Stimulated activated CD8-positive, alpha-beta memory T cell treated with anti-CD3 and anti-CD28 coated beads, Interleukin-15, amount 100 ng/mL, for 48 hours (primary cell): ENCODE measurements at places on chromosomes 6 and 20.

GRCh38 chr6:170205126-170205525 is 85.8 kb downstream of the DLL1 start:
- DNase-seq = no peak

DNA sequence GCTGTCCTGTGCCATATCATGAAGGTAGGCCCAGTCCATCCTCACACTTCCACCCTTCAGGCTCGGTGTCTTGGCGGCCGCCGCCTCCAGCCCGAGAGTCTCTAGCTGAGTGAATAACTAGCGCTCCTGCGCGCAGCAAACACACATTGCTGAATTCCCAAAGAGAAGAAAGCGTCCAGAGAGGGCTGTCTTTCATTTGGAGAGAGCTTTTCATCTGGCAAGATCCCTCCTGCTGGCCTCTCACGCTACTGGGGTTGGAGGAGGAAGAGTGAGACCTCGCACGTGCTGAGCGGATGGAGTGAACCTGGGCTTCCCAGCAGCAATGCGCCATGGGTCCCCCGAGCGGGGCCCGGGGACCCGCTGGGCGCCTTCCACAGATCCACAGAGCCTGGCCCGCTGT is 73.2 kb downstream of the NCR2 start:
- DNase-seq = no peak

DNA sequence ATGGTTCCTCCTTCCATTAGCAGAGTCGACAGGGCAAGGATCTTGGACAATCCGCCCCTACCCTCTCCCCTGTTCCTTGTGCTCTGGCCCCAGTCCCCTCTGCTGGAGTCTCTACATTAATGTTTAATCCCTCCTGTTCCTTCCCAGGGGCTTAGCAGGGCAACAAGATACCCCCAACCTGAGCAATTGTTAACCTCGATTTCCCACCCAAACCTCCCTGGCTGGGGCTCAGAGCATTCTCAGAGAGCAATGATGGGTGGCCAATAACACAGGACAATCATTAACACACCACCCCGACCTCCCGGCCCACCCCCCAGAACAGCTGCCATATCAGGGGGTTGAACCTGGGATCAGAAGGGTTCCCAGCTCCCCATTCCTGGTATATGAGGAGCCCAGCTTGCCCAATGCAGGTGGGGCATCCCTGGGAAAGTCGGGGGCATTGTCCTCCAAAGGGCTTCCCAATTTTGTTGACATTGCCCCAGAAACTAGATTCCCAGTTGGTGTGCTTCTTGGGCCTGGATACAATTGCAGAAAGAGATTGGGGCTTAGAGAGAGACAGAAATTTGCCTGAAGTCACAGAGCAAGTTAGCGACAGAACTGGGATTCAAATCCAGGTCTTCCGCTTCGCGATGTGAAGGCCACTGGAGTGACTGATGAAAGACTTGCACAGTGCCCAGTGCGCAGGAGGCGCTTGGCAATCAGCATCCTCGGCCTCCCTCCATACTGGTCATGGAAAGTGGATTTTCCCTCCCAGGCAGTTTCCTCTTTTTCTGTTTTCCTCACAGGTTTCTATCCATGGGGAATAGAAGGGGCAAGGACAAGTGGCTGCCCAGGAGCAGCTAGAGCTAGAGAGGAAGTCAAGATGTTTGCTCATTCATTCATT is 59.6 kb upstream of the TTPAL start:
- no peak for DNase-seq

- no peak for DNase-seq
These were observed 55.7 kb upstream of the FERMT1 start for GRCh38 chr20:6178537-6178936.

DNA sequence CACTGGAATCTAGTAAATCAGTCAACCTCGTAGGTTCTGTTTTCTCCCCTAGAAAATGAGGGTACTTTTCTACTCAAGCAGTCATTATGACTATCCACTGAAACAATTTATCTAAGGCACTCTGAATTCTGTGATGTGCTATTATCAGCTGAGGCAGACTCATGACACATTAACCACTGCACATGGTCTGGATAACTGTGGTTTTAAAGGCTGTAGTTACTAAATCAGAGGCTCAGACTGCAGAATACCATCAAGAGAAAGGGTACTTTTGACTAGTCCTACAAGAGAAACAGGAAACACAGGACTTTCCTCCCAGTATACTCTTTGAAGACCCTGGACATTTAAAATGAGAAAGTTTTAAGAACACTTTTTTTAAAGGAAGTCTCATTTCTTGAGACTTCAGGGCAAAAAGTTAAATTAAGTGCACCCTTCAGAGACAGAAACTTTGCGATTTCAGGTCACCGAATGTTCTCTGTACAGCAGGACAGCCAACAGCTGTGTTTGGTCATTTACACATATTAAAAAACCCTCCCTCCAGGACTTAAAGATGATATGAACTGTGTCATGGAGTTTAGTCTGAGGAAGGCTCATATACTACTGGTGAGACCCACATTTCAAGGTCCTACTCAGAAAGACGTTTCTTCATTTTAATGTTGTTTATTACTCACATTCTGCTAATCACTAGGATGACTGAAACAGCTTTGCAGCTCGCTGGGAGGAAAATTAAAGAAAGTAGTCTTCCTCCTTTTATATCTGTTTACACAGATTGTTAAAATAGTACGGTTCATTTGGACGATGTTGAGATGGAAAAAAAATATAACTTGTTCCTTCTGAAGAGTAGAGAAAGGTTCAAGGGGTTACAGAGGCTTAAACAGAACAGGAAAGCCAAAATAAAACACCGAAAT is 19.9 kb downstream of the ATXN1 start:
- no peak for DNase-seq

DNA sequence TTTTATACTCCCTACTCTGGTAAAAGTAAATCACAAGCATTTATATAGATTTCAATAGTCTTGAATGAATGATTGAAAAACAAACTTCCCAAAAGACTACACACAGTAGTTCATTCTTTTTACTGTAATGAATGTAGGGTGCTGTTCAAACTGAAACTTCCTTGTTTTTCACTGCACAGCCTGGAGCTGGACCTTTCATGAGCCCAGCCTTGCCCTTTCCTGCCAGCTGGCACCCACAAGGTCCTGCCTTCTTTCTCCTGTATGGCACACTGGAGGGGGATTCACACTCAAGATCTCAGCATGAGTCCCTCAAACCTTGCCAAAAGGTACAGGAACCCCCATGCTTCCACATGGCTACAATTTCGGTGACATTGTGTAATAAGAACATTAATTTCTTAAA is 50.9 kb downstream of the COL12A1 start:
- no peak for DNase-seq

DNA sequence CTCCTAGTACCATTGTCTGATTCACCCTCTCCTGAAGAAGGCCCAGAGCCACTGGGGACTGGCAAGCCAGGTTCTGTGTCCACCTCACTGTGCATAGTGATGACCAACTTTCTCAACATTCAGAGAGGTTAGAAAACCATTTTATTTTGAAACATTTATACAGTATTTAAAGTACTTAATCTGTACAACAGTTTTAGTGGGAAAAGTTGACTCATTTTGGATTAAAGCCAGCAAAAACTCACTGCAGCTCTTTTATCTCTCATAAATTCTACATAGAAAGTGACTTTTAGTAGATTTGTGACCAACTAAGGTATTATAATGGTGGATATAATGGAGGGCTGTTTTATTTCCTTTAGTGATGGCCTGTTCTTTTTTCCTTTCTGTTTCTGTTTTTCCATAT is 9.7 kb downstream of the TULP4 start:
- DNase-seq = no peak

DNA sequence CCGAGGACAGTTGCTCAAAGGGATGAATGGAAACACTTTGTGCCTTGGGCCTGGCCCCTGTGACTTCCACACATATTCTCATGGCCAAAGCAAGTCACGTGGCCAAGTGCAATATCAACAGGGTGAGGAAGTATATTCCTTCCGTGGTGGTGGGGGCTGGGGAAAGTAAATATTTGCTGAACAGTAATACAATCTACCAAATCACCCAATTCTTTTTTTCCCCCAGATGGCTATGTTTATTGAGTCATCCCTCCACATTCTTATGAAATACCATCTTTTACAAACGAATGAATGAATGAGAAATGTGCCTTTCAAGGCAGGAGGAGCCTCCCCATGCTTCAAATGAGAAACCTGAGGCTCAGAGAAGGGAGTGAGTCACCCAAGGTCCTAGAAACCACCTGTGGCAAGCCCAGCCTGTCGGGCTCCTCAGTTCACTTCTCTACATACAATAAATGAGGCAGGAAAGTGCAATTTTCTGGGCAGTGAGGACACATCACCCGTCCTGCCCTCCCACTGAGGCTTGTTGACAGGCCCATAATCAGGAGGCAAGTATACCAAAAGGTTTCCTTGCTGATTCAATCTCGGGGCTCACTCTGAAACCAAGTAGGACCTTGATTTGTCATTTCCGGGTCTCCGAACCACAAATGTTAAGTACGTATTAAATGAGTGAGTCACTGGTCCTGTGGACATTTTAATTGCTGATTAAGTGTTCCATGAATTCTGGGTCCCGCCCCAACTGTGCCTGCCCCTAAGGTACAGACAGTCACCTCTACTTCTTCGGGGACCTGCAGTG is 25.3 kb upstream of the TOP1 start:
- DNase-seq = peak; percentile 64

DNA sequence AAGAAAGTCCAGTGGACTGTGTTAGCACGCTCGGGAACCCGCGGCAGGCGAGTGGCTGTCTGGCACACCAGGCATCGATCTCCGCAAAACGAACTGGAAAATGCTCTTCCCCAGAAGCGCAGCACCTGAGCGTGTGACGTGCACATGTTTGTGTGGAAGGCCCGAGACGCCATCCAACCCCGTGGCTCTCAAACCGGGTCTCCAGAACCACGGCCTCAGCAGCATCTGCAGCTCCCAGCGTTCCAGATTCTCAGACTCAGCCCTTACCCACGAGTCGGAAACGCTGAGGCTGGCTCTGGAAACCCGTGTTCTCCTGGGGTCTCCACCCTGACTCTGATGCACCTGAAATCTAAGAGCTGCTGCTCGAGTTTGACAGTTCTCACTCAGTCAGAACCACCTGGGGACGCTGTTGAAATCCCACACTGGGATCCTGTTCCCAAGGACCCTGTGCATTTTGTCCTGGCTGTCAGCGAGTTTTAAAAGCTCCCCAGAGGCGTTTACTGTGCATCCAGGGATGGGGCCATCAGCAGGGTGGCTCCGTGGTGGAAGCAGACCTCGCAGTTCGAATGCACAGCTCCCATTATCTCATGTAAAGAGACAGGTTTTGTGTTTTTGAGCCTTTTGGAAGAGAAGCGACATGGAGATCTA is 69.0 kb downstream of the DLL1 start:
- no peak for DNase-seq

DNA sequence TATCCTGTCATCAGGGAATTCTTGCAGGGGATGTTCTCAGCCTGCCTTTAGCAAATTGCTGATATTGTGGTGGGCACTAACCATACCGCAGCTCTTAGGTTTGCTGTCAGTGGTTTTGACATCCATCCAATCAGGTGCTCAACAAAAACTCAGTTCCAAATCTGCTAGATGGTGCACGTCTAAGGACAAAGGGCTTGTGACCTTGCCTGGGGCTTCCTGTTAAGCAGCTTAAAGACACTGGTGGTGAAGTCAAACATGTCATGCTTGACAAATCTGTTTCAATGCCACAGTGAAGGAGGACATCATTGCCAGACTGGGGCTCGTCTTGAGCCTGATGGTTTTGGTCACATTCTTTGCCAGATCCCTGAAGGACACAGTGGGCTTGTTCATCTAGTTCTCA is 179.8 kb upstream of the NOX3 start:
- no peak for DNase-seq

DNA sequence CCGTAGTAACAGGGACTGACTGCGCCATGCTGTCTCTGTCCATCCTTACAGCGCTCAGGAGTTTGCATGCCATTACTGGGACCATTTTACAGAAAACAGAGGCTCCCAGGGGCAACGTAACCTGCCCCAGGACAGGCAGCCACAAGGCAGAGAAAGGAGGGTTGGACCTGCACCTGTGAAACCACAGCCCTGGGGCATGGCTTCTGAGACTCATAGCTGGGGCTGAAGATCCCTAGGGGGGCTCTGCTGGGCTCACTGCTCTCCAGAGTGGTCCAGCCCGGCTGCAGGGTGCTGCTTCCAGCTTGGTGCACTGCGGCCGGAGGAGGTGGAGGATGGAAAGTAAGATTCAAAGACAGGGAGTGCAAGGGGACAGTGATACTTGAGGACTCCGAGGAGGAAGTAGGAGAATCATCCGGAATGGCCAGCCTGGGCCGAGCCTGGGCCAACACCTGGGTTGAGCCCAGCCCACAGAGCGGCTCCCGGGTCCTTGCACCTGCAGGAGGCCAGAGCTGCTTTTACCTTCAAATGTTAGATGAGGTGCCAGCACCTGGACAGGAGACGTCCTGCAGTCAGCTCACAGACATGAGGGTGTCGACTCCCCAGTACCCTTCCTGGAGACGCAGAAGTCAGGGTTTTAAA is 183.2 kb downstream of the CDH4 start:
- DNase-seq = no peak

DNA sequence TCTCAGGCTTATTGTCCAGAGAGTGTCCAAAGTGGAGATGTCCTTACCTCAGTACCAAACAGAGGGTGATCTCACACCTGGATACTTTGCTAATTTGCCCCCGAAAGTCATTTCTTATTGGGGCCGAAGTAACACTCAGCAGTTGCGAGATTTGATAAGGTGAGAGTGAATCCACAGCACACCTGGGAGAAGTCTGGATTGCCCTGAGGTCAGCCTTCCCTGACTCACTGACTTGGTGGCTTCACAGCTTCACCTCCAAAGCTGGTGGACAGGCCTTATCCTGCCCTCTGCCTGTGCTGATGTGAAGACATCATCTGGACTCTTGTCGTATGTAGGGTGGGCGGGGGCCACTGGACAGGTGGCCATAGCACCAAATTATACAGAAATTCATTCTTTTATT is 101.9 kb upstream of the ARMC2 start:
- no peak for DNase-seq

DNA sequence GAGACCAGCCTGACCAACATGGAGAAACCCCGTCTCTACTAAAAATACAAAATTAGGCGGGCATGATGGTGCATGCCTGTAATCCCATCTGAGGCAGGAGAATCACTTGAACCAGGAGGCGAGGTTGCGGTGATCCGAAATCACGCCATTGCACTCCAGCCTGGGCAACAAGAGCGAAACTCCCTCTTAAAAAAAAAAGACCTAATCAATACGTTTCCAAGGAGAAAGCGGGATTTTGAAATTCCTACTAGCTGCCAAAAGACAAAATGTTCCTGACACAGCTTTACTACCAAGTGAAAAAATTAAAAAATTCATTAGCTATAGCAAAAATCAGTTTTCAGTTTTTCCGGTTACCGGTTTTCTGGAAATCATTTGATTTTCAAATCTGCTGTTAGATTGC is 129.3 kb downstream of the SCAF8 start:
- no peak for DNase-seq
